ENCODE measurements at places on chromosomes 6 and 20.

- DNase-seq: no peak
These were observed 17.8 kb upstream of the MYT1 start for GRCh38 chr20:64146301-64146935.

- no peak for DNase-seq
These were observed 278.1 kb upstream of the SYNCRIP start for GRCh38 chr6:85920782-85921181.

DNA sequence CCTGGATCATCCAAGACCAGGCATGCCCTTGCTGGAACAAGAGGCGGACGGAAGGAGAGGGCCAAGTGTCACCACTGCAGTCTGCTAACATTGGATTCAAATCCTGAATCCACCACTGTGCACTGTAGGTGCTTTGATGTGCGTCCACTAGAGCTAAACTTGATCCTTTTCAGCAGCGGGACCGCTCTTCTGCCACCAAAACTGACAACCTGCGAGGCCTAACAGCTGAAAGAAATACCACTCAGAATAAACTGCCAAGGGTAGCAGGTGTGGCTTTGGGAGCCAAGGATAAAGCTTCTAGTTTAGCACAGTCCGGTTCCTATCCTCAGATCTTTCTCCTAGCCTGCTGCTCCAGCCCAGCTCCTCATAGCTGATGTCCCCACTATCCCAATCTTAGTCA lies 108.0 kb downstream of the ATXN1 start:
- DNase-seq: no peak

DNA sequence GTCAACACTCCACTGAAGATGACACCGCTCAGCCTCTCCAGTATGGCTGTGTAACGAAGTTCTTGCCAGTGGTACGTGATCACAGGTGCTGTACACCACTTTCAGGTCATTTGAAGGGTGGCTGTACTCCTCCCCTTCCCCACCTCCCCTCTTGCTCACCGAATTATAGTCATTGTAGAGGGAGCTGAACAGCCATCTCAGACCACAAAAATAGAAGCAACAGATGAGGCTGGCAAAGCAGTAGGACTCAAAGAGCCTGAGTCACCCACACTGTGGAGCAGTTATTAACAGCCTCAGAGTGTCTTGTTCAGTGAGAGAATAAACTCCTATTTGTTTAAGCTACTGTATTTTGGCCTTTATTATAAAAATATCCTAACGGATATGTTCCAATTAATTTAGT lies 192.5 kb upstream of the MCHR2 start:
- no peak for DNase-seq

DNA sequence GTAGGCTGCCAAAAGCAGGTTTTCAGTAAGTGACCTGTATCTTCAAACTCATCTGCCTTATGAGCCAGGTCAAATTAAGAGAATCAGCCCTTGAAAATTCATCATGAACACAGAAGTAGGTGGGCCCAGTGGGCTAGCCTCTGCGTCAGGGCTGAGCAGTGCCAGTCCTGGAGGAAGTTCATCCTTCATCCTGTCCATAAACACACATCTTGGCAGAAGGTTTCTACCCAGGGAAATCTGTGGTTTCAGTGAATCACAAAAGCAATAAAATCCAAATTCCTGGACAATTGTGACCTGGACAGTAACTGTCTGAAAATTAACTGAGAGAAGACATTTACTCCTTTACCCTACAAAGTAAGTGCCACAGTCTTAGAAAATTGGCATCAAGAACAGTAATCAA lies 72.4 kb downstream of the ATG5 start:
- no peak for DNase-seq

DNA sequence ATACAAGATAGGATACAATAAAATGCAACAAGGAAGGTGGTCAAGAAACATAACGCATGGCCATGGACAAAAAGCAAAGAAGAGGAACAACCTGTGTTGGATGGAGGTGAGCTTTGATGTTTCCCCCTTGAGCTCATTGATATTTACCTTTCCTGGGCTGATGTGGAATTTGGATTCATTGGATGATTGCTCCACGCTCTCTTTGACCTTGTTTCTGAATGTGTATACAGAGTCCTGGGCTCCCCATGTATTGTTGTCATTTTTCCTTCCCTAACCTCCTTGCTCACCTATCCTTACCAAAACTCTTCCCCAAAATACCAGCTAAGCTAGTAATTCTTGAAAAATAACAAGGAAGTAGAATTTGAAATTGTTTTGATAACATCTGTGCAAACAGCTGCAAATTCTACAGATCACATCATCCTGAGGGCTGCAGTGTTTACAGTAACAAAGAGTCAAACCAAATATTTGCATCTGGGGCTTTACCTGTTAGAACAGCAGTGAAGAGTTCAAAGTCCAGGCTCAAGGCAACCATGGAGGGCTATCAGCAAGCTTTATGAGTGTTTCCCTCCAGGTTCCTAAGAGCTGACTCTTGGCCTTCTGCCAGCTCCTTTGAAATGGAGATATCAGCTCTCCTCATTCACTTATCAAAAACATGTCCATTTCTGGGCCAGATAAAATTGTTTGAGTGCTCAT lies 214.3 kb upstream of the MARCKS start:
- no peak for DNase-seq

GRCh38 chr6:2522521-2522920 lies 228.2 kb downstream of the MYLK4 start:
- no peak for DNase-seq

DNA sequence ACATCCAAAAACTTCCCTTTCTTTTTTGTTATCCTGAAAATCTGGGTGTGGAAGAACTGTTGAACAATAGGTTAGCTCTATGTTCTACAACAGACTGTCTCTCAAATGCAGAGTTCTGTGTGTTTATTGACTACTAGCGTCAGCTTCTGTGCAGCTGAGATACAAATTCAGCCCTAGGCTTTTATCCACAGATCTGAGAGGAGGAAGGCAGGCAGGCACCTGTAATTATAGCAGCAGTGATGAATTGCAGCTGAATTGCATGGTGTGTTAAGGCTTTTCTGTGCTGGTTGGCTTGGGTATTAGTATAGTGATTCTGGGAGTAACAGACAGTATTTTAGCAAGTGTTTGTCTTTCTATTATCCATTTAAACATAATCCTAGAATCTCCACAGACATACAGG lies 24.4 kb downstream of the GRIK2 start:
- no peak for DNase-seq

- DNase-seq: peak; percentile 17
These were observed 65.1 kb downstream of the PLG start for GRCh38 chr6:160766989-160767646.

DNA sequence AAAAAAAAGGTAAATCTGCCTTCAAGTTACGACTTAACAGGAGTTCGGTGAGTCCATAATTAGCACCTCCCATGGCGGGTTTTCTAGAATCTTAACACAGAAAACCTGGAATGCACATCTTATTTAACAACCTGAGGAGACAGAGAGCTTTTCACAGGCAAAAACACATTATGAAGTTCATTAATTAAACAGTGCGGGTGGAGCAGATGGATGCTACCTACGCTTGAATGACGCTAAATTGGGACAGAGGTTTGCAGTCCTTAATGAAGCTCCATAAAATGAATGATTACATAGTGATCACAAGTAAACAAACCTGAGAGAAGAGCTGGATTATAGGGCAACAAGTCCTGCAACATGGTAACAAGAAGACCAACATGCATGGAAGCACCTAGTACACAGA lies 81.0 kb downstream of the INSM1 start:
- DNase-seq: no peak

- DNase-seq: no peak
These were observed 1127.0 kb upstream of the MAP3K7 start for GRCh38 chr6:91713911-91714310.

DNA sequence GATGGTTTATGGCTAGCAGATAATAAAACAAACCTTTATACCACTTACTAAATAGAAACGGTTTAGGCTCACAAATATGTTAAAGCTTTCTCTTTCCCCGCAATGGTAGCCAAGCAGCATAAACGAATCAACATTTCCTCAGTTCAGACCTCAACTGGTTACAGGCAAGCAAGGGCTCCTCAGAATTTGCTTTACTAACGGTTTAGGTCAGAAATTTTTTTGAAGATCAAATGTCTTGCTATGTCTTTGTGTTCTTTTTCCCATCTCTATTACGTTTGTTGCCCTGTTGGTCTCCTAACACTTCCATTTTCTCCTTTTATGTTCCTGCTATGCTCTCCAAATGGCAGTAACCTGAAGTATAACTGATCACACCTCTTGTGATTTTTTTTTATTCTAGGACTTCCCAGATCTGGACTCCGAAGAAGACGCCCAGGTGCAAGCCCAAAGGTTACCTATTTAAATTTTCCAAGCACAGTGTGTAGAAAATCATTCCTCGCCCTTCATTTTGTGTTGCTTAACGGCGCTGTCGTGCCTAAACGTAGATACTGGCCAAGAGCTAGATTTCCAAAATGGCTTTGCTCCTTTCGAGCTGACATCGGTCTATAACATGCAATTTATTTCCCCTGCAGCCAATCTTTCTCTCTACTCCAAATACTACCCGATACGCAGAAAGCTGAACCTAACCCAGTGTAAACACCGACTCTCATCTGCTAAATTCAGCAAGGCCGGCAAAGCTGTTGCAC lies 717 bp upstream of the ASF1A start:
- no peak for DNase-seq

DNA sequence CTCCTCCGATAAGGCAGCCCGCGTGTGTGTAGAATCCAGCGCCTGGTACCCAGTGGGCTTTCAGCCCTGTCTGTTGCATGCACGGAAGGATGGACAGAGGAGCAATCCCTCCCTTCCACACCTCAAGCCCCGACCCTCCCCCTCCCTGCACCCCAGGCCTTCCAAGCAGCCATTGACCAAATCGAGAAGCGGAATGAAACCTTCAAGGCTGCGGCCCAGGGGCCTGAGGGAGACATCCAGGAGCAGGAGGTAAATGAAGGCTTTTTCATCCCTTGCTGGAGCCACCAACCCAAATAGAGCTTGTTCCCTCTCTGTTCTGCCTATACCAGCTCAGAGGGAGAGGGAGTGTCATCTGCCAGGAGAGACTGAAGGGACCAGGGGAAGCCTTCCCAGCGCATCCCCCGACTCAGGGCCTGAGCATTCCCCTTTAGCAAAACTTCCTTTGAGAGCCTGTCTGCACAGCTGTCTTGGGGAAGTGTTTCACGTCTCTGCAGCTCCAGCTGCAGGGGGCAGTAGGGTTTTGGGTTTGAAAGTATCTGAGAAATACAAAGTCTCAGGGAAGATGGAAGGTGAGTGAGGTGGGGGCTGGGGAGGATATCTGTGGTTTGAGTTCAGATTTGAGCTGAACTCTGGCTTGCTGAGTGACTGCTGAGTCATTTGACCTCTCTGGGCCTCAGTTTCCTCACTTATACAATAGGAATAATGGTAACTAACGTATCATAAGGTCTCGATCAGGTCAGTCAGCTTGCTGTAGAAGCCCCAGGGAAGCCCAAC lies 16.1 kb downstream of the FGD2 start:
- no peak for DNase-seq

DNA sequence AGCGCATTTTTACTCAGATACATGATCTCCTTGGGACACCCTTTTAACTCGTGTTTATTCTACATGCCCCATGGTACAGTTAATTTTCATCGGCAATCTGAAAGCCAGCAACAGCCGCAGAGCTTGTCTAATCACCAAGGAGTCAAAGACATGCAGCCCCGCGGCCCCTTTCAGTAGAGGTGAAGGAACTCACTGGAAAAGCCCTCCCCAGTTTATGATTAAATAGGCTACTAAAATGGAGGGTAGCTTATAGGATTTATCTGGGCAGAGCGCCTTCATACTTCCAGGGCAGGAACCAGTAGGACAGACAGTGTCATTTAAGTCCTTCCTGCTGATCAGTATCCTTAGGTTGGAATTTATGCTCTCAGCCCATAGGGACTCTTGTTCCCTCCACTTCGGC lies 83.5 kb downstream of the DHX35 start:
- no peak for DNase-seq

- DNase-seq: no peak
These were observed 404.6 kb upstream of the OPRM1 start for GRCh38 chr6:153634416-153634815.

DNA sequence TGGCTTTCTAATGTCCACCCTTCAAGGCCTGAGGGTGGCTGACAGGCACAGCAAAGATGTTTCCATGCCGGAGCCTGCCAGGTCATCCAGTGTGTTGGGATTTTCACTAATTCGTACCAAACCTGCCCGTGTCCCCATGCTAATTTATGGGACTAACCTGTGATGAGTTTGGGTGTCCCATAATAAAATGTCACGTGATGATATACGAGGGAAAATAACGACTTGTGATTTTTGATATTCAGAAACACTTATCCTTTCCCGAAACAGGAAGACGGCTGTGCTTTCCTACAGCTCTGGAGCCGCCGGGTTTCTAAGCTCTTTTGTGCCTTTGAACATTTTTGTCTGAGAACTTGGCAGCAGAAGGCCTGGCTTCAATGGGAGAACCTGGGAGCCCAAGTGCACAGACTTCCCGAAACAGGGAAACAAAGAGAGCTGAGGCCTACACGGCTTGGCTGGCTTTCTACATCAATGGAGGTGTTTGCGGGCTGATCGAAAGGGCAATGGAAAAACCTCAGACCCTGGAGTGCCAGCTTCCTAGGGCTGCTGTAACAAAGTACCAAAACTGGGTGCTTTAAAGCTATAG lies 171.9 kb upstream of the JARID2 start:
- no peak for DNase-seq

DNA sequence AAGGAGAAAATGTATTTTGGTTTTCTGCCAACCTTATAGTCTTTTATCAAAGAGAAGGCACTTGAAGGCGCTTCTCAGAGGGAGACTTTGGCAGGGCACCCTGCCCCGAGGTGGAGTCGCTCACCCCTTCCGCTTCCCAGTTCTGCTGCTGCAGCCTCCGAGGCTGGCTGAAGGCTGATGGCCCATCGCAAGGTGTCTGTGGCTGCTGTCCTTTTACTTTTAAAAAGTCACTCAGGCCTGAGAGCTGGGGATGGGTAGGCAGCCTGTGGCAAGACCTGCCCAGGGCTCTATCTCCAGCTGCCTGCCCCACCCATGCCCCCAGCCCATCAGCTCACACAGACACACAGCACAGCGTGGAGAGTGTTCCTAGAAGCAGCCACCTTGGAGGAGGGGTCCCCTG lies 206.6 kb upstream of the CST7 start:
- no peak for DNase-seq

- DNase-seq: no peak
These were observed 41.7 kb downstream of the AKIRIN2 start for GRCh38 chr6:87660226-87660911.

DNA sequence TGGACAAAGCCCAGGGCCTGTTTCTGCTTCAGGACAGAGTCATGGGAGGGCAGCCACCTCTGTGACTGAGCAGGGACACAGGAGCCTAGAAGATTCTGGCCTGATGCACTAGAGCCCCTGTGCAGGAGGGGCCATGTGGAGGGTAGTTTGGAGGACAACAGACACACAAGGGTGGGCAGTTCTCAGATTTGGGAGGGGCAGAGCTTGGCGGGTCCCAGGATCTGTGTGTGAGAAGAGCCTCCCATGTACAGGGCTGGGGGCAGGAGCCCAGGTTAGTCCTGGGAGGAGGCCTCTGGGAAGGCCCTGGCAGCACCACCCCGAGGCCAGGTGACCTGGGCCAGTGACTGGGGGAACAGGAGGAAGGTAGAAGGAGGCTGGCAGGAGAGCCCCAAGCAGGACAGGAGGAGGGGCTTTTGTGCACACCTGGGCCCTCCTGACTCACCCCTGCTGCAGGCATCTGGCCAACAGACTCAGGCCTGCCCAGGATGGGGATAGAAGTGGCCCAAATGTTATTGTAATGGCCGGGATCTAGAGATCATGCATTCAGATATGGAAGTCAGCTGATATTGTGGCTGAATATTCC lies 1.4 kb upstream of the ULBP3 start:
- no peak for DNase-seq

All from GOT3 (cell line).